ENCODE measurements at places on chromosomes 3 and 15. TPM values are rescaled to one million over a fixed set of nuclear protein-coding genes. Genes with fewer than 3 reads are reported as not detected.

DNA sequence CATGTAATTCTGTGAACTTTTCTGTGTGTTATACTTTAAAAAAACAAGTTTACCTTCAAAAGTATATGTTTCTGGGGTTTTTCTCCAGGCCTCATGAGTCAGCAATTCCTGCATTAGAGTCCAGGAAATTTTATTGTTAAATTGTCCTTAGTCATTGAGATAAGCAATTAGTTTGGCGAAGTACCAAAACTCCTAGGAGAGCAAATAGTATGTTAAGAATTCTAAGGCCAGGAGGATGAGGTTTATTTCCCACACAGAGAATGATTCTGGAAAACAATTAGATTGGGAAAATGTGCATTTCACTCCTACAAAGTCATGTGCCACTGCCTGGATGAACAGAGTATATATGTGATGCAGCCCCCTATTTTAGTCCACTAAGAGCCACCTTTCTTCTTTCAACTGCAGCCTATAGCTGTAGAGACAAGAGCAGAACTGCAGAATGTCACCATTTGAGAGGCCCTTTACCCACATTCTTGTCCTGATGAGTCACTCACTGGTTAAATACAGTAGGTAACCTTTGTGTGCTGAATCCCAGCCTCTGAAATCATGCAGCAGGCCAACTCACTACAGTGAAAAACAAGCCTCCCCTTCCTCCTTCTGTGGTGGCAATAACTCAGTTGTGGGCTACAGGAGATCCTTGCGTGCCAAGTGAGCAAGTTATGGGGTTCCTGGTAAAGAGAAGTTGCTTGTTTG is 452.8 kb upstream of the THBS1 start:
- DNase-seq = peak; percentile 95

The XCR1 gene
- total RNA-seq = not detected

DNA sequence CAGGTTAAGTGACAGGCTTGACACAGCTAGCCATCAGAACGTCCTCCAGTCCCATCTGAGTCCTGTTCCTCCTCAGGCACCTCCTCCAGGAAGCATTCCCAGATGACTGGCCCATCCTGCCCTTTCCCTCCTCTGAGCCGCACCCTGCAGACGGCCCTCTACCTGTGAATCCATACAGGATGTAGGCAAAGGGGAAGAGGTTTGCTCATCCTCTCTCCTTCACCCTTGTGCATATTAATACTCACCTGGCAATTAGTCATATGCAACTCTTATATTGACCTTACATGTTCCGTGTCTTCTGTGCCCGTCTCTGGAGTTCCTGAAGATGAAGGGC is 61.9 kb downstream of the SMAD3 start:
- DNase-seq = peak; percentile 51

The LRRC31 gene
- not detected for total RNA-seq

DNA sequence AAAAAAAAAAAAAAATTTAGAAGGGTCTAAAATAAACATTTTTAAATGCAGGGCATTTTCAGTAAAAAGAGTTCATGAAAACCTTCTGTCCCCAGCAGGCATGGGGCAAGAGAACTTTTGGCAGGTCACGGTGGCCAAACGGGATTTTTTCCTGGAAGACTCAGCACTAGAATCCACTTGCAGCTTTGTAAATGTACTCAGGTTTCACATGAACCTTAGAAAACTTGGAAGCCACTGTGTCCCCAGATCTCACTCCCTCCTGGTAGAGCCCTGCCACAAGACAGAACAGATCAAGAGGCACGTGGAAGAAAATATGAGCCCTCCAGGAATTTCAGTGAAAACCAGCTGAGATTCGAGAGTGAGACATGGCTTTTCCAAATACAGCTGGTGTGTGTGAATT is 2.1 kb upstream of the GNB5 start:
- no peak for DNase-seq

The FAM3D gene
- total RNA-seq = 0.20 TPM

The SEC11A gene
- total RNA-seq = 283 TPM

DNA sequence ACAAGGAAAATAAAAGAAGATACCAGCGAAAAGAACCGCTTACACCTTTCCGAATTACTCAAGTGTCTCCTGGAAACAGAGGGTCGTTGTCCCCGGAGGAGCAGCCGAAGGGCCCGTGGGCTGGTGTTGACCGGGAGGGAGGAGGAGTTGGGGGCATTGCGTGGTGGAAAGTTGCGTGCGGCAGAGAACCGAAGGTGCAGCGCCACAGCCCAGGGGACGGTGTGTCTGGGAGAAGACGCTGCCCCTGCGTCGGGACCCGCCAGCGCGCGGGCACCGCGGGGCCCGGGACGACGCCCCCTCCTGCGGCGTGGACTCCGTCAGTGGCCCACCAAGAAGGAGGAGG is 325 bp downstream of the ALCAM start:
- peak; percentile 39 for DNase-seq

DNA sequence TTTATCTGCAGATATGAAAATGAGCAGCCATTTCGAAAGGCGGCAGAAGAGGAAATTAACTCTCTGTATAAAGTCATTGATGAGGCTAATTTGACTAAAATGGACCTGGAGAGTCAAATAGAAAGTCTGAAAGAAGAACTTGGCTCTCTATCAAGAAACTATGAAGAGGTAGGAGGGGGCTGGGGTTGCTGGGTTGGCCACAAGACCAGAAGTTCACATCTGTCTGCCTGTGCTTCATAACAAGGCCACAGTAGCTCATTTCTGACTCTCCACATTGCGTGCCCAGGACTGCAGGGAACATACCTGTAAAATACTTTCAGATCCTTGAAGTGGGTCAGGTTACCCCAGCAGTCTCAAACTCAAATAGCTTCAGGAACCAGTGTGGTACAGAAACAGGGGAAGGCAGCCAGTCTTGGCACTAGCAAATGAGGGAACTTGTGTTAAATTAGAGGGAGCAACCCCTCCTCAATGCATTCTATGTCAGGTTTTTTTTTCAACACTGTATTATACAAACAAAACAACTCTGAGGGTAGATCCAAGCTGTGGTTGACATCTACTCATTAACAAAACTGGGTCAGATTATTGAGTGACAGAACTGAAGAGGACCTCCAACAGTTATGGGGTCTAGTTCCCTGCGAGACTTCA is 48.7 kb downstream of the BFSP2 start:
- DNase-seq = no peak

The RBP2 gene
- total RNA-seq = not detected

- DNase-seq = no peak
These were observed 4.7 kb downstream of the DPH3 start for GRCh38 chr3:16260046-16260445.

The CHRM5 gene
- 0.20 TPM for total RNA-seq

GRCh38 chr3:184874709-184875644 is 63.0 kb downstream of the VPS8 start:
- DNase-seq = peak; percentile 57

The HGD gene
- under 0.01 TPM for total RNA-seq

DNA sequence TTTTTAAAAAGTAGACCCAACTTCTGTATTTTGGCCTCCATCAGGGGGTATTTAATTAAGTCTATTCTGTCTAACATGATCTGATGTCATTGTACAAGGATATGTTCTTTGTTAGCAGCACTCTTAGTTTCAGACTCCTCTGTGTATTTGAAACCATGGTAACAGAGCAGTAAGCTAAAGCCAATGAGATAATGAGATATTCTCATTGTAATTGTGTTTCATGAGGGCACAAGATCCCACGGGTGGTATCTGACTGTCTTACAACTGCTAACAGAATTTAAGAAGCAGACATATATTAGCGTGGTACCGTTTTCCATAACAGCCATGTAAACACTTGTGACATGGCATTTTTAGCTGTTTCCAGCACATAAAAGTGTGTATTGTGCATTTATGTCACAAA is 251.2 kb upstream of the VEPH1 start:
- no peak for DNase-seq

DNA sequence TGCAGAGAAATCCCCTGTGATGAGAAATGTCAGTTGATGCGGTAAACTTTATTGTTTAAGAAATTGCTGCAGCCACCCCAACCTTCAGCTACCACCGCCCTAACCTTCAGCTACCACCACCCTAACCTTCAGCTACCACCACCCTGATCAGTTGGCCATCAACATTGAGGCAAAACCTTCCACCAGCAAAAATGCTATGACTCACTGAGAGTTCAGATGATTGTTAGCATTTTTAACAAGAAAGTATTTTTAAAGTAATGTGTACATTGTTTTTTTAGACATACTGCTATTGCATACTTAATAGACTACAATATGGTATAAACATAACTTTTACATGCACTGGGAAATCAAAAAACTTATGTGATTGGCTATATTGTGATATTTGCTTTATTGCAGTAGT is 30.0 kb downstream of the U2SURP start:
- no peak for DNase-seq

DNA sequence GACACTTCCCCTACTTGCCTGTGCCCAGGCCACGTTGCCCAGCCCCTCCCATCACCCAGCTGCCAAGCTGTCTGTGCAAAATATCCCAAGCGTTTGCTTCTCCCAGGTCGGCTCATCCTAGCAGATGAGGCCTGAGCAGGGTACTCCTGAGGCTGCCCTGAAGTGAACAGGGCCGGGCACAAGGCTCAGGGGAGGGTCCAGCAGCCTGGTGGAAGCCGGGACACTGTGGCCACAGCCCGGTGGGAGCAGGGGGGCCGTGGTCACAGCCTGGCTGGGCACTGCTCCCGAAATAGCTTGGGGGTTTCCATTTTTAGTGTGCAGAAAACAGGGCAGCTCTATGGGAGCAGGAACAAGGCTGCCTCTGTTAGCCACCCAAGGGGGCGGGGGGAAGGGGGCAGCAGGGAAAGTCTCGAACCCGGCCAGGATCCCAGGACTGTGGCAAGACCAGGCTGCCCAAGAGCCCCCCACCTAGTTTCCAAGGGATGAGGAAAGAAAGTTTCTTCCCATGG is 3.4 kb downstream of the PLXNB1 start:
- DNase-seq = no peak

The GOLGA8A gene
- total RNA-seq = 0.40 TPM

The TRIM59 gene
- 9.9 TPM for total RNA-seq

GRCh38 chr15:73375755-73376305 is 7.1 kb upstream of the HCN4 start:
- DNase-seq = no peak

The GOLGA8J gene
- total RNA-seq = not detected

DNA sequence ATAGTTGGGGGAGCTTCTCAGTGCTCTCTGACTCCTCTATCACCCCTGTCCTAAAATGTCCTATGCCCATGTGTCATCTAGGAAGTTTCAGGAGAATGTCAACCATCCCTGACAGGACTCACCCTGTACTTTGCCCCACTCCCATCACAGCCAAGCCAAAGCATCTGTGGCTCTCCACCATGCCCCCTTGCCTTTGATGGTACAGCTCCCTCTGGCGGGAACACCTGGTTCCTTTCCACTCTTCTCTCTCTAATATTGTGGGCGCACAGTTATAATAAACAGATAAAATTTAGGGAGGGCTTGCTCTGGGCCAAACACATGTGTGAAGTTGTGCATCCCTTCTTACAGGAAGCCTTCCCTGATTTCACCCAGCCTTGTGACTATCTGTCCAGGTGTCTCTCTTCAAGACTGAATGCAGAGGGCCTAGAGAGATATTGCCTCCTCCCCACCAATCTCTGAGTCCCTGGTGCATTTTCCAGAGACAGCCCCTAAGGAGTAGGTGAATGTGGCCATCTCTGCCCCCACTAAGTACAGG is 62.8 kb downstream of the ISG20 start:
- DNase-seq = peak; percentile 50

- DNase-seq = no peak
These were observed 124.0 kb downstream of the NTRK3 start for GRCh38 chr15:88132499-88132898.

GRCh38 chr3:155024006-155024638 is 56.0 kb upstream of the MME start:
- peak; percentile 0 for DNase-seq

The ST8SIA2 gene
- total RNA-seq = 0.20 TPM

GRCh38 chr3:155785662-155786295 is 20.3 kb downstream of the C3orf33 start:
- DNase-seq = no peak

GRCh38 chr3:100053951-100054620 is 60.2 kb downstream of the FILIP1L start:
- no peak for DNase-seq

The CATSPER2 gene
- 0.40 TPM for total RNA-seq

DNA sequence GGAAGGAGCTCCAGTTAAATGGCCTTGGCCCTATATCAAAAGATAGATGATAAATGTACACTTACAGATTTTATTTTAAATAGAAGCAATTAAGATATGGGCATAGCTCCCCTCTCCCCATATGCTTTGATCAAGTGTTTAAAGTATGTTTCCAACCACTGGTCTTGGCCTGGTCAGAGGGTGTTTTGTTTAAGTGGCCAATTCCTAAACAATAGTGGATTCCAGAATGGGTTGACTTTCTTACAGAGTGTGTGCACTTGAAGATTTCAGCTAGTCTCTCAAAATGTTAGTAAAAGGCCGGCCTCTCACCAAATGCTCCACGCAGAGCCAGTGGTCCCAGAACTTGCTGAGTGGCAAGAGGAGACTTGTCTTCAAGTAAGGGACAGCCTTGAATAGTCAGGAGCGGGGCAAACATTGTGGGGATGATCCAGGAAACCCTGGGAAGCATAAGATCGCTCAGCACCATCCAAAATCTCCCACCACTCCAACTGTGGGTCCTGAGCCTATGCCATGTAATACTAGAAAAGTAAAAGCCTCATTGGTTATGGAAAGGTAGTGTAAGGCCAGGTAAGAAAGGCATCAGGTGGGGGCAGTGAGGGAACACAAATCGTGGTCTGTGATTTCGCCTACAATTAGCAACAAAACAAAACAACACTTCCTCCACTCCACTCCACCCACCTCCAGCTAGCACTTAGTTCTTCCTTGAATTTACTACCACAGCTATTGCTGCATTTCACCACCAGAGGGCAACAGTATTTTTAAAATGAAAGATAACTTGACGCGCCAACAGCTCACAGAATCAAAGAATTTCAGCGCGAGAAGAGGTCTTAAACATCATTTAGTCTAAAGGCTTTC is 4.8 kb downstream of the RARRES1 start:
- DNase-seq = peak; percentile 81

- DNase-seq = no peak
These were observed 5.6 kb downstream of the CXCR6 start for GRCh38 chr3:45948881-45949280.

- DNase-seq = no peak
These were observed 211.2 kb downstream of the TJP1 start for GRCh38 chr15:29611057-29611456.

DNA sequence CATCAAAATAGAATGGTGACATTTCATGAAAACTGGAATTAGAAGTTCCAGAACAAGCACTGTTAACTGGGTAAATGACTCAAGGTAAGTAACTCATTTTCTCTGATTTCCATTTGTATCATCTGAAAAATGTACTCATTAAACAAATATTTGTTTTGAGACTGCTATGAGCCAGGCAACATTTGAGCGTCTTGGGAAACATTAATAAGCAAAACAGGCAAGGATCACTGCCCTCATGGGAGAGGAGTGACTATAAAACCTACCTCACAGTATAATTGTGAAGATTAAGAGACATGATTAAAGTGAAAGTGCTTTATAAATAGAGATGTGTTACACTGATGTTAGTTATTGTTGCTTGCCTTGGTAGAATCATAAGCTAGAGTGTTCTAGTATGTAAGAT is 711.8 kb upstream of the UBE2E2 start:
- no peak for DNase-seq
